ENCODE measurements at places on chromosomes 16 and 17.

DNA sequence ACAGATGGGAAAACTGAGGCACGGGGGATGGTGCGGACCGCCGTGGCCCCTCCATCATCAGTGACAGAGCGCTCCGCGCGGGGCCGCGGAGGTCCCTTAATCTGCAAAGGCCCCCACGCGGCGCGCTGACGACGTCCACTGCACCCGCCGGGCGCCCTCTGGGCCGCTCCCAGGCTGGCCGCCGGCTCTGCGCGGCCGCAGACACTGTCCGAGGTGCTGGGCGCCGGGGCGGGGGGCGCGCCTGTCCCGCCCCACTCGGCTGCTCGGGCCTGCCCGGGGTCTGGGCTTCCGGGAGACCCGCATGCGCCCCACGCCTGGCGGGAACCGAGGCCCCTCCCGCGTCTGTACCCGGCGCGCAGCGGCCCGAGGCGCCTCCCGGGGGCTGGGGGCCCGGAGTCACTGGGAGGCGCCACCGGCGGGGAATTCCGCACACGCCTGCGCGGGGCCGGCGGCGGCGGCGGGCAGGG, 550 bp upstream of the RNF213 start:
- DNase-seq: peak; percentile 48

DNA sequence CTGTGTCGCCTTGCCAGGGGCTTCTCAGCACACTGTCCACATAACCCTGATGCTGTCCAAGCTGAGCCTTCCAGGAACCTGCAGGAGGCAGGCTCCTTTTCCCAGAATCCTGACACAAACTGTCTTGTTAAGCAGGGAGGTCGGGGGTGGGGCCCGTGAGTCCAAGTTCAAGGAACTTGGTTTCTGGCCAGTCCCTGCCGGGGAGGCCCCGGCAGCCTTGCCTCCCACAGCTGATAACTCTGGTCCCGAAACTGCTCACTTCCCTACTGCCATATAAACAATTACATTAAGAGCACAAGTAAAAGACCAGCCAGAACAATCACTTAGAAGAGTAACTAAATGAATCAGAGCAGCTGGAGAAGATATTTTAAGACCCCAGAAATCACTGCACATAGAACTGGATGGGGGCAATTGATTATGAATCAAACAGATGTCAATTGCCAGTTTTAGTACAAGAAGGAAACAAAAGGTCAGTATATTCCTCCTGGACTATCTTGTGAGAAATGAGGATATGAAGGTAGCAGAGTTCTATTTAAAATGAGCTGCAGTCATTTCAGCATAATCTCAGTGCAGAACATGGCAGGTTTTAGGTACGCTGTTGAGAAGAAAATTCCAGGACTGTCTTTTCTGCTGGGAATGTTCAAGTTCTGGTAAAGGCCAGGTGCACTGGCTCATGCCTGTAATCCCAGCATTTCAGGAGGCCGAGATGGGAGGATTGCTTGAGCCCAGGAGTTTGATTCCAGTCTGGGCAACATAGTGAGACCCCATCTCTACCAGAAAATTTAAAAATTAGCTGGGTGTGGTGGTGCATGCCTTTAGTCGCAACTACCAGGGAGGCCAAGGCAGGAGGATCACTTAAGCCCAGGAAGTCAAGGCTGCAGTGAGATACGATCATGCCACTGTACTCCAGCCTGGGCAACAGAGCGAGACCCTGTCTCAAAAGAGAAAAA, 169.8 kb downstream of the PITPNC1 start:
- DNase-seq: no peak

DNA sequence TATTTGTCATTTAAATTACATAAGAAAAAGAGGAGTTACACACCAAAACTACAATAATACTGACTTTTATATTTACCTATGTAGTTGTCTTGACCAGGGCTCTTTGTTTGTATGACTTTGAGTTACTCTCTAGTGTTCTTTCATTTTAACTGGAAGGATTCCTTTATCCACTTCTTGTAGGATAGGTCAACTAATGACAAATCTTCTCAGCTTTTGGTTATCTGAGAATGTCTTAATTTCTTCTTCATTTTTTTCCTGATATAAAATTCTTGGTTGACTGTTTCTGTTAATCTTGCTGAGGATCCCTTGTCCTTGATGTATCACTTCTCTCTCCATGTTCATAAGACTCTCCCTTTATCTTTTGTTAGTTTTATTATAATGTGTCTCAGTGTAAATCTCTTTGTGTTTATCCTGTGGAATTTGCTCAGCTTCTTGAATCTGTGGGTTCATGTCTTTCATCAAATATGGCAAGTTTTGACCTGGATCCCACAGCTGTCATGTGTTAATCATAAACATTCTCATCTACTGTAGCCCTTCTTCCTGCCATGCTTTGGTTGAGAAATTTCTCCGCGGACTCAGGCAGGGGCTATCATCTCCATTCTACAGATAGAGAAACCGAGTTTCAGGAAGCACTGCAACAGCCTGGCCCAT, 5.4 kb downstream of the PRSS41 start:
- DNase-seq: no peak

DNA sequence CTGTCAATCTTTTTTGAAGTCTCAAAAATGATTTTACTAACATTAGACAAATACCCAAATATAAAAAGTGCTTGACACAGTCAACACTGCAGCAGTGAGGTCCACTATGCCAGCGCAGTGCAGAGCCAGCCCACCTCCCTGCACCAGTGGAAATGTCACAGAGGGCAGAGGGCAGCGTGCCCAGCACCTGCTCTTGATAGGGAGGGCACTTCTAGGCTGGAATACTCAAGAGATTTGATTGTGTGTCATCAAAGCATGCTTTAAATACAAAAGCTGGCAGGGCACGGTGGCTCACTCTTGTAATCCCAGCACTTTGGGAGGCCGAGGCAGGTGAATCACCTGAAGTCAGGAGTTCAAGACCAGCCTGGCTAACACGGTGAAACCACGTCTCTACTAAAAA, 136.0 kb downstream of the ANKRD11 start:
- no peak for DNase-seq

DNA sequence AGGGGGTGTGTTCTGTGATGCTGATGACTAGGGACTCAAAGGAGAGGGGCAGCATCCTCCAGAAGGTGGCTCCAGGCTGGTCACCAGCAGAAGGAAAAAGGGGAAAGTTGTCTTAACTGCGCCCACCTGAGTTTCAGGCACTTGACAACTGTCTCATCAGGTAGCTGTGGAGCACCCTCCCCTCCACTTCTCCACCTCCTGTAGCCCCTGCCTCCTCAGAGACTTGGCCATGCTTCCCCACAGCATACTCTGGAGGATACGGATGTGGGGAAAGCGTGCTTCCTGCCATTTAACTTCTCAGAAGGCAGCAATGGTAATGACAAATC, 17.9 kb downstream of the CFAP20 start:
- no peak for DNase-seq

Data from bone marrow (tissue), 2 donors.